IPS DF 19.7 (cell line): ENCODE measurements at places on chromosomes 4 and X.

GRCh38 chr4:121192480-121192879 lies 28.4 kb upstream of the TNIP3 start:
- DNase-seq = no peak

- DNase-seq = no peak
Measured at GRCh38 chrX:53223068-53223693, 1.8 kb downstream of the KDM5C start.

- DNase-seq = no peak
Measured at GRCh38 chrX:130097507-130098209, 12.6 kb downstream of the ELF4 start.

GRCh38 chrX:122203399-122203798 lies 980.7 kb upstream of the GRIA3 start:
- no peak for DNase-seq

GRCh38 chr4:87041141-87041540 lies 106.3 kb downstream of the AFF1 start:
- DNase-seq = no peak

GRCh38 chr4:146176891-146177290 lies 1.4 kb downstream of the LSM6 start:
- DNase-seq = no peak

- no peak for DNase-seq
Measured at GRCh38 chr4:70681704-70682103, 6.6 kb upstream of the UTP3 start.

DNA sequence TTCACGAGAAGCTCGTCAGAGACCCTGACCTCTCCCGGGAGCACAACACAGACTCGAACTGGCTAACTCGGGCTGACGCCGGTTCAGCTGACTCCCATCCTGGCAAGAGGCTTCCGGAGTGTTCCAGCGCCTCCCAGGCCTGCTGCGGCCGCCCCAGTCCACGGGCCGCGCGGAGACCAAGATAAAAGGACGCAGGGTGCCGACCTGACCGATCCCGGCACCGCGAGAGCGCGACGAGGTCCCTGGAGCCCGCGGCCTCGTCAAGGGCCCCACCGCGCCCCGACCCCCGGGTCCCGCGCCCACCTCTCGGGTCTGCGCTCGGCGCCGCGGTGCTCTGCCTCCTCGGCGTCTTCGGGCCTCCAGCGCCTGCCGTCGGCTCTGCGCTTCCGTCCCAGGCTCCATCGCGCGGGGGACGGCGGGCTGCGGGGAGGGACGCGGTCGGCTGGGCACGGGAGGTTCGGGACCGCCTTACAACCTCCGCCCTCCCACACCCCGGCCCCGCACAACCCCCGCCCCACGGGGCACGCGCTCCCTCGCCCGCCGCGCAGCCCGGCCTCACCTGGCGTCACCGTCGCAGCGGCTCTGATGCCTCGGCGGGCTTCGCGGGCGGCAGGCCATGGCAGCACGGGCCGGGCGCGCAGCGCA lies 426 bp downstream of the SLBP start:
- no peak for DNase-seq

- peak; percentile 42 for DNase-seq
Measured at GRCh38 chr4:185587427-185588161, 52.3 kb upstream of the PDLIM3 start.

GRCh38 chr4:122826079-122826527 lies 528 bp upstream of the FGF2 start:
- no peak for DNase-seq

- peak; percentile 12 for DNase-seq
Measured at GRCh38 chr4:166535865-166536264, 662.8 kb downstream of the TLL1 start.

DNA sequence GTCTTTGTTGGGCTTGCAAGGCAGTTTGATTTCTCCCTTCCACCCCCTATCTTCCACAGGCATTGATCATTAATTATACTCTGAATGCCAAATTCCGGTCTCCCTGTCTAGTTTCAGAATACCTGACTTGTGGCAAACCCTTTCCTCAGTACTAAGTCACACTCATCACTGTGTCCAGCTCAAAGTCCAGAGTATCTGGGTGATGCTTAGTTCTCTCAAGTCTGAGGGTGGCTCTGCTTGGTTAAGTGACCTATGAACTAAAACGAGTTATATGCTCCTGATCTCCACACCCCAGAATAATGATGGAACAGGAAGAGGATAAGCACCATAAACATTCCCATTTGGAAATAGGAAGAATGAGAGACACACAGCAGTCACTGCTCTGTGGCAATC lies 6.5 kb downstream of the SMIM9 start:
- no peak for DNase-seq

GRCh38 chr4:30461218-30461617 lies 259.0 kb upstream of the PCDH7 start:
- peak; percentile 3 for DNase-seq

- DNase-seq = no peak
Measured at GRCh38 chrX:146863566-146863965, 49.0 kb upstream of the CXorf51A start.

- DNase-seq = no peak
Measured at GRCh38 chrX:84721416-84721815, 219.2 kb upstream of the HDX start.

DNA sequence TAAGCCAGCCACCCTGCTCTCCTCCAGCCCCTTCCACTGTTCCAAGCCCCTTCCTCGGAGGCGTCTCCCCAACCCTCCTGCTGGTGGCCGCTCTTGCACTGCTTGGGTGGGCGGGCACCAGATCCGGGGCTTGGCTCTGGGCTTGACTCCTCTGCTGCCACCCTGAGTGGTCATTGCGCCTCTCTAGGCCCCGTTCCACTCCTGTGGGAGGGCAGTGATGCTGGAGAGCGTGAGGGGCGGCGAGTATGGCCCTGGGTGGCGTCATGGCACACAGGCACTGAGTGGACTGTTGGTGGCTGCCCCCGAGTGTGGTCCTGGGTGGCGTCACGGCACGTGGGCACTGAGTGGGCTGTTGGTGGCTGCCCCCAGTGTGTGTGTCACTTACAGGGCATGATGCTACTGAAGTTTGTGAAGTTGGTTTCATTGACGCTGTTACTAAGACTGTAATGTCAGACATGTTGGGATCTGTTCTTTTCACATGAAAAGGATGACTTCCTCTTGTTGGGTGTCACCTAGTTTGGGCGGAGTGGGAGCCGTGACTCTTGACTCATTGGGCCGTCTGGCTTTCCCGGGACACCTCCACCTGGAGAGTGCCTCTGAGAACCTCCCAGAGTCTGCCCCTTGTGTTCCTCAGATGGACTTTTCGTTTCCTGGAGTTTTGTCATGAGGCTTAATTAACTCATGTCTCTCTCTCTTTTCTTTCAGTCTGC lies 55.9 kb upstream of the HGFAC start:
- DNase-seq = no peak

DNA sequence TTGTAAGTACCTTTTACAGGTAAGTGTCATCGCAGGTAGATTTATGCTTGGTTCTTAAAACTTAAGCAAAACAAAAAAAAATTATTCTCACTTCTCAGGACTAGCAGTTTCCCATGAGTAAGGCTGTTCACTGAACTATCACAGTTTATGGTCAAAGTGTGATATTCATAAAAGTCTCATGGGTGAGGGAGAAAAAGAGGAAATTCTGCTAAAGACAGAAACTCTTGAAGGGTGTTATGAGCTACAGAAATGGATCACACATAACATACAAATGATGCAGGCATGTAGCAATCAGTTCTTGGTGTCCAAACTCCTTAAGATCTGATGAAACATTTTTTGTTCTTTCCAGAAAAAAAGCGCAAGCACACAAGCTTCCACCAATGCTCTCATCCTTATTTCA lies 8.5 kb downstream of the RAB9A start:
- DNase-seq = no peak

DNA sequence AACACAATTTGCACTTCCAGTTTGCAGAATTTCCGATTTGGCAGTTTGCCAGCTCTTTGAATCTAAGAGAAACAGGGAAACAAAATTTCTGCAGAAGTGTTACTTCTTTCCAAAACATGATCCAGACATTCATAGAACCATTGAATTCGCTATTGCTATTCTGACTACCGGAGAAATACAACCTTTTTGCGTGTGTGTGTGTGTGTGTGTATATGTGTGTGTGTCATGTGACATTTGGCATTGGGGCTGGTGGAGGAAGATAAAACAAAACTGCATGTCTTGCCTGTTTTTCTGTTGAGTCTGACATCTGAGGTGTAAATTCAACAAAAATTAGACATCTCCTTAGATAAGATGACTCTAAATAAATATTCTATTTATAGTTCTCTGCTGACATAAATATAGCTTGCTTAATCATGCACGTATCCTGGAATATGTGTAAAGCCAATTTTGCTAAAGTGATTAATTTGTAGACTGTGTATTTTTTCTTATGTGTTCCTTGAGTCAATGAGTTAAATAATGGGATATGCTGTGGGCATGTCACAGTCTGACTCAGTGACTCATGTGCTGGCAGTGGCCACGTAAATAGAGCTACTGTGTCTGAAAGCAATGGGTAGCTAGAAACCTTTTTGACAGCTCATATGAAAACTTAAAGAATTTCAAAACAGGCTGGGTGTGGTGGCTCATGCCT lies 98.9 kb downstream of the HPGD start:
- no peak for DNase-seq

DNA sequence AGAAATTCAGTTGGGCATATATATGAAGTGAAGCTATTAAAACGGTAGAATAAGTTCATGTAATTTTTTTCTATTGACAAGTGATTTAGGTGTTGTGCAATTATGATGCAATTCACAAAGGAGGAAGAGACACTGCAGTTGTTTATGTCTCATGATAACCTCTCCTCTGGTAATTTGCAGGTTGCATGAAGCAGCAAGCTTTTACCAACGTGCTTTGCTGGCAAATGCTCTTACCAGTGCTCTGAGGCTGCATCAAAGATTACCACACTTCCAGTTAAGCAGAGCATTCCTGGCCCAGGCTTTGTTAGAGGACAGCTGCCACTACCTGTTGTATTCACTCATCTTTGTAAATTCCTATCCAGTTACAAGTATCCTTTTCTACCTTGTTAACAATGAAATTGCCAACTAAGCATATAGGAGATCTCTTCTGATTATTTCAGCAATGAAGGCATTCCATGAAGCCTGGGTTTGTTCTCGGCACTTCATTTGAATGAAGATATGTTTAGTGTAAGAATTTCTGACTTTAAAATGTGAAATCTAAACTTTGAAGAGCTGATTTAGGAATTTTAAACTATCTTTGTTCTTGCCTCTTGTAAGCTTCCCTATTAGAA lies 3.9 kb downstream of the TMEM33 start:
- DNase-seq = no peak

DNA sequence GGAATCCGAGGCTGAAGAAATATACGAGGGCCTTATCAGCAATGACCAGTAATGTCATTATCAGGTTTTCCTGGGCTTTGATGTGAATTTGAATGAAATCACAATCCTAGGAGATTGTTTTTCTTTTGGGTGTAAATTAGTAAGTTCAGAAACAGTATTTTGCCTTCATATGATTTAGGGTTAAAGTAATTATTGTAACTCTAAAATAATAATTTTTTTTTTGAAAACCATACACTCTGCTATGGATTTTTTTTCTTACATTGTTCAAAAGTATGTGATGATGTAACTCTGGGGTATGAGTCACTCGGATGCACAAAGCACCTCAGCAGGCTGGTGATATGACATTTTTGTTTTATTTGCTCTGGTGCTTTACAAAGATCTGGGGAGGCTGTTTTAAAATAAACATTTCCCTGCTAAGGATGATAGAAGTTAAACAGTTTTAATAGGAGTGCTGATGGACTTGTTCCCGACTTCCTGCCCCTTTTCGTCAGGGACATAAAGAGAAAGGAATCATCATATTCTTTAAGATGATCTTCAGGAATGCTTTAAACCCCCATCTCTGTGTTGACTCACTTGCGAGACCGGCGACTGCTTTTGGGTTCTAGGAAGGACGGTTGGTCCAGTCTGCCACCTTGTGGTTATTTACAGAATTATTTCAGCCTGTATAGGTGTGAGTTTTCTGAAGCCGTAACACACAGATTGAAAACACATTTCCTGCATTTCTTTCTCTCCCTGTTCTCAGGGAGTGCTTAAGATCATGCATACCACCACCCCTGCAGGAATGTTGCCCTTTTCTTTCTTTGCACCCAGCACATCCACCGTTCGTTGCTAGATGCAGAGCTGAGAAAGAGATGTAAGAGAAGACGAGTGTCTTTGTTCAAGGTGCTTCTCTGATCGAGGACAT lies 72.5 kb downstream of the RAPGEF2 start:
- peak; percentile 94 for DNase-seq

DNA sequence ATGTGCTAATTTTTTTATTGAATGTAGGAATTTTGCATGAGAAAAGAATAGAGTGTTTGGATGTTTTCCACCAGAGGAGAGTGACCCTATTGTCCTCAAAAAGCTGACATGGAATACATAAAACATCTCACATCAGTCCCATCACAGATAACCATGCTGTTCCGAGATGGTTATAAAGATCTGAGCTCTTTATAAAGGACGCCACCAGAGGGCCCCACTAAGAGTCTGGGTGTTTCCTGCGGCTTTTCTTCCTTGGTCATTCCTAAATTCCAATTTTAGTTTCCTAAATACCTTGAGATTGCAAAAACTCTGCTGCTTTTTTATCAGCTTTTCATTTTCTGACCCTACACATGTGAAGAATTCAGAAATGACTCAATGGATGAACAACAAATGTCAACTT lies 504.5 kb upstream of the FRG1 start:
- DNase-seq = no peak

DNA sequence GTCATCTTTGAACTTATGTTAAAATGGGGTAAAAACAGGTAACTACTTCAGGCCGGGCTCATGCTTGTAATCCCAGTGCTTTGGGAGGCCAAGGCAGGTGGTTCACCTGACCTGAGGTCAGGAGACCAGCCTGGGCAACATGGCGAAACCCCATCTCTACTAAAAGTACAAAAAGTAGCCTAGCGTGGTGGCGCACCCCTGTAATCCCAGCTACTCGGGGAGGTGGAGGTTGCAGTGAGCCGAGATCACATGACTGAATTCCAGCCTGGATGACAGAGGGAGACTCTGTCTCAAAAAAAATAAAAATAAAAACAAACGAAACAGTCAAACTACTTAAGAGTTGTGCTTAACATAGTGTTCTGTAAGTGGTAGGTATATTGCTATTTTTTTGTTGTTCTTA lies 2.5 kb downstream of the DDX3X start:
- DNase-seq = no peak

DNA sequence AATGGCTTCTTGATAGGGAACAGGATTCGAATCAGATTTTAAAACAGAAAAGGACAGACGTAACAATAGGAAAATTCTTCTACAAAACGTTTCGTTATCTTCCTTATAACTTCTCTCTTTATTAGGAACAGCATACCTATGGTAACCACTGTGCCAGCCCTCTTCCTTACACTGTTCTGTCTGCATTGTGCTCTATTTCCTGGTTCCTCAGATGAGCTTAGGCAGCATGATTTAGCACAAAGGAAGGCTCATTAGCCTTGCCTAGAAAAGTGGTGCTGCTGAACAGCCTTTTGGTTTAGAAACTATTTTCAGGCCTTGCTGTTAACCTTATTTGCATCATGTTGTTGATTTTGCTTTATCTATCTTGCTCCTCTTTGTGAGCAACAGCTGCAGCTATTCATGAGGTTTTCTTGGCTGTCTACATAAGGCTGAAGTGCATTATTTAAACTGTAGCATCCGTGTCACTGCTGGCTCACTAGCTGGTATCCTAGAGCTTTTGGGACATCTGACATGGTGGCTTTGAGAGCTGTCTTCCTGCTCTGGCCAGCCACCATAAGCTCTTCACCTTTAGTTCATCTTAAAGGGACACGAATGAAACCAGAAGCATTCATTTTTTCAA lies 69.9 kb upstream of the NRK start:
- no peak for DNase-seq
